ENCODE measurements at places on chromosomes 1 and 21.

DNA sequence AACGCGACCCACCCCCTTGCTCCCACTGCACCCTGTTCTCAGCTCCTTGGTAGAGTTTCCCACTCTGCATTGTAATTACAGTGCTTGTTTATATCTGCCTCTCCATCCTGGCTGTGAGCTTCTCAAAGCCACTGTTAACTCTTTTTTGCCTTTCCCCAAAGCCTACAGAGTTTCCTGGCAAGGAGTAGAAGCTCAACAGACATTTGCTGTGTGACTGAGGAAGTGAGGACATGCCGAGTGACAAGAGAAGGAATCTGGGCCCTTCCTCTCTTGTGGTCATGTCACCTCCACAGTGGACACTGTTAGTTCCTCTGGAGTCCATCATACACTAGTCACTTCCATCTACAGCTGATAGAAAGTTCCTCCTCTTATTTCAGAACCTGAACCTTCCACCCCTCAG is 6.1 kb upstream of the IGSF8 start:
- DNase-seq: no peak

GRCh38 chr1:79760531-79760930 is 754.0 kb upstream of the ADGRL4 start:
- DNase-seq: no peak

DNA sequence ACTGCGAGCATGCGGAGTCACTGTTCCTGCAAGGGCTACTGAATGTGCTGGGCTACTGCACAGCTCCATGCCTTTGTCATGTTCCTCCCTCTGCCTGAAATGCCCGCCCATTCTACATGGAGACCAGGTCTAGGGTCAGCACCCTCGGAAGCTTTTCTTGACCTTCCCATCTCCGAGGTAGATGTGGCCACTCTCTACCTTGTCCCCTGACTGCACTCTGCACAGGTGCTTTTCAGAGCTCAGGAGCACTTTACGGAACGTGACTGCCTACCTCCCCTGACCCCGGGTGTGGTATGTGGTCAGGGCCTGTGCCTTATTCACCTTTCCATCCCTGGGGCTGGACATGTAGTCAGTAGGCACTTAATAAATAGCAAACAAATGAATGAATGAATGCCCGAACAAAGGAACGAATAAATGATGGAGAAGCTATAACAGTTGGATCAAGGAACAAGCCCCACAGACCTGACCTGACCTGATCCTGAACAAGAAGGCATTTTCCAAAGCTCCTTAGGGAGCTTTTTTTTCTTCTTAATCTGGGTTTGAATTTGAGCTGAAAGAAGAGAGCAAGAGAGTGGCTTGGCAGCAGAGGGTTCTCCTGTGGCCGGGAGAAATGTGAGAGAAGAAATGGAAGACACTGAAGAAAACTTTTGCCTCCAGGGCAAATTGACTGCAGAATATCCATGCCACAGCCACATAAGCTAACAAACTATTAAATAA is 7.9 kb downstream of the RD3 start:
- DNase-seq: no peak

DNA sequence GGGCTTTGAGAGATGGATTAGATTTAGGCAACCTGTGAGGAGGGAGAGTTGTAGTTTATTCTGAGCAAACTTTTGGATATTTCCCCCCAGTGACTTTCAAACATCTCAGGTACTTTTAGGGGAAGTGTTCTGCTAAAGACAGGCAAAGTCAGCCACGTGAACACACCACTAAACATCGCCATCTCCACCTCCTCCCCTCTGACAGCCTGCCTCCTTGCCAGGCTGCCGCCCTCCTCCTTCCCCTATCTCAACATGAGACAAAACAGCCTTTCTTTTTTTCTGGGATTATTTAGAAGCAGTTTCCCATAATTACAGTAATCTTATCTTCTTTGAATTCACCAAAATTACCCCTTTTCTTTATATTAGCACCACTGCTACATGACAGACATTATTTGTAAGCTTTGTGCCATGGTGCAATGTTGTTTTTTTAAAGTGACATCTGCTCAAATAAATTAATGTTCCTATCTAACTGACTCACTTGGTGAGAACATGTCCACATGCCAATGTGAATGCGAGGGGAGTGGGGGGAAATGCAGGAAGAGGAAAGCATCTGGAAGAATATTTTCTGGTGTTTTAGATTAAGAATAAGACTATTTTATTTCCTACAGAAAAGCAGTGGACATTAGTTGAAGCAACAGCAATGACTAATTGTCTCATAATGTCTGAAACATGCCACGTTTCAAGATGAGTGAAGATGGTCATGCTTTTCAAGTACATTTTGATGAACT is 147.8 kb upstream of the ATP1B1 start:
- DNase-seq: peak; percentile 6

DNA sequence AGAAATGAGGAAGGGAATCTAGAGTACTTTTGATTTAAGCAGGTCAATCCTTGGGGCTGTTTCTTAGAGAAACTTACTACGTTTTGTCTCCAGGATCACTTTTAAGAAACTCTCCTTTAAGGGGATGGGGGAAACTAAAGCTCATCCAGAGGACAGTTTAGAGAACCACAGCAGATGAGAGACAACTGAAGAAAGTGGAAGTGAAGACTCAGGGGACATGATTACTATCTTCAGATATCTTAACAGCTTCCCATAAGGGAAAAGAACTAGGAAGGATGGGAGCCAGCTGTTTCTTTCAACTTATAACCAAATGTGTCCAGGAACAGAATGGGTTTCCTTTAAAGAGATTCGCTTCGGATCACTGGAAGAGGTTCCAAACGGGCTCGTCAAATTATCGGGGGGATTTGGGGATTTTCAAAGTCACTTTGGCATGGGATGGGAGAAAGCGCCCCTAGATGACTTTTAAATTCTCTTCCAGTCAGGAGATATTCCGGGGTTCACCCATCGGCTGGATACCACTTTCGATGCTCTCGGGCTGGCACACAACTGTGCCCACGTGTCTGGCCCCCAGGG is 1.2 kb downstream of the SCMH1 start:
- DNase-seq: no peak

DNA sequence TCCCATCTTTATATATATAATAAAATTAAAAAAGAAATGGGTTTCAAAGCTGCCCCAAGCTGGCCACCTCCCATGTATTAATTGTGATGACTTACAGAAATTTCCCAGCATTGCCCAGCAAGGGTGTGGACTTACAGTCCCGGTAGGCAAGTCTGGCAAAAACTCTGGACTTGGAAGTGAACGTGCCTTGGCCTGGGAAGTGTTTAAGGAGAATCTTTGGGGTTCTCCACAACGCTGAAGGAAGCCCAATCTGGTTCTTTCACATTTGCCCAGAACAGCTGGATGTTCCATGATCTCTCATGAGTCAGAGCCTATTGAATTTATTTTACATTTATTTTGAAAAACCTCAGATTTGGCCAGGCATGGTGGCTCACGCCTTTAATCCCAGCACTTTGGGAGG is 98.4 kb upstream of the SLC45A1 start:
- no peak for DNase-seq

DNA sequence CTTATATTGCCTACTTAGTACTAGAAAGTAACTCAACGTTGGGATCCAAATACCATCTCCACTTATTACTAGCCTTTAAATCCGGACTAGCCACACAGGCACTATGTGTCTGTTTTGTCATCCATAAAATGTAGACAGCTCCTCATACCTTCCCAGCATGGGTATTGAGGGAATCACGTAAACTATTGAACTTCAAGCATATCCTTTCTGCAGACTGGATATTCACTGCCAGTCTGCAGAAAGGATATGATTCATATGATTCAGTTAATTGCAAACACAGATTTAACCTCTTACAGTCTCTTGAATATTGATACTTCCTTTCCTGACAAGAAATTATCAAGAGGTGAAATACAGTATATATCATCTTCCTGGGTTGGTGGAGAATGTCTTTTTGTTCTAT is 186.0 kb downstream of the LEPR start:
- peak; percentile 8 for DNase-seq

DNA sequence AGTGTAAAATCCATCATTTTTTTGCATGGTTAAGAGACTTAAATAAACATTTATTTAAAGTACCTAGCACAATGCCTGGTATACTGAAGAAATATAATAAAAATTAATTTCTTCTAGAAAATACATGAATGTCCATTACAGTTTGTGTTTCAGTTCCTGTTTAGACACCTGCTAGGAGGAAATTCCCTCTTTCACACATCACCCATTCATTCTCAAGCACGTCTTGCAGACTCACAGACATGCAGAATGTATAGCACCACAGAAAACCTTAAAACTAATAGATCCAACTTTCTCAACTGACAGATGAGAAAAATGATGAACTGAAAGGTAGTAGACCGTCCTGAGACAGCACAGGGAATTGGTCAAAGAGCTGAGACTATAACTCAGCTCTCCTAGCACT is 172.2 kb upstream of the C8B start:
- DNase-seq: no peak

GRCh38 chr1:10339815-10340214 is 59.0 kb upstream of the PGD start:
- peak; percentile 37 for DNase-seq

DNA sequence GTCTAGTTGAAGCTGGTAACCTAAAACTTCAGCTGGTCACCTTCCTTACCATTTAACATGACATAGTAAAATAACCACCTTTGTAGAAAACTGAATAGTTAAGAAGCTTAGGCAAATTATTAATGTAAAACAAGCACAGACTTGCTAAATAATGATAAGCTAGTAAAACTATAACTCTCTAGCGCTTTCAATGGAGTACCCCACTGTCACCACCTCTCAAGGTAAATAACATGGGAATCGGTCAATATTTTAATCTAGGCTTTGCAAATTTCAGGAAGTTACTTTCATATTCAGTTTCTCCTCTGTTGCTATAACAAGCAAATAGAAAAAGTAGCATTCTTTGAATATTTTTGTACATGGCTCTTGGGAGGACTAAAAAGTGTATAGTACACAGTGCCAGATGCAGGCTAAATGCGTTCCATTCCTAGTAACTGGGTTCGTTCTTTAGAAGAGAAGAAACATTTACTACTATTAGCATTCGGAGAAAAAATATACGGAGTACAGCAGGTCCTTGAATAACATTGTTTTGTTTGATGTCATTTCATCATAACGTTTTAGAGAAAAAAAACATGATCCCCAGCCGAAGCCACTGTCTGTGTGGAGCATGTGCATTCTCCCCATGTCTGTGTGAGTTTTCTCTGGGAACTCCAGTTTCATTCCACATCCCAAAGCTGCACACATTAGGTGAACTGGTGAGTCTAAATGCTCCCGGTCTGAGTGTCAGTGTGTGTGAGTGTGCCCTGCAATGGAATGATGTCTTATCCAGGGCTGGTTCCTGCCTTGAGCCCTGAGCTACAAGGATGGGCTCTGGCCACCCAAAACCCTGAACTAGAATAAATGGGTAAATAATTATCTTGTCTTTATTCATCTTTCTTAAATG is 52.5 kb downstream of the EPRS1 start:
- DNase-seq: peak; percentile 17

DNA sequence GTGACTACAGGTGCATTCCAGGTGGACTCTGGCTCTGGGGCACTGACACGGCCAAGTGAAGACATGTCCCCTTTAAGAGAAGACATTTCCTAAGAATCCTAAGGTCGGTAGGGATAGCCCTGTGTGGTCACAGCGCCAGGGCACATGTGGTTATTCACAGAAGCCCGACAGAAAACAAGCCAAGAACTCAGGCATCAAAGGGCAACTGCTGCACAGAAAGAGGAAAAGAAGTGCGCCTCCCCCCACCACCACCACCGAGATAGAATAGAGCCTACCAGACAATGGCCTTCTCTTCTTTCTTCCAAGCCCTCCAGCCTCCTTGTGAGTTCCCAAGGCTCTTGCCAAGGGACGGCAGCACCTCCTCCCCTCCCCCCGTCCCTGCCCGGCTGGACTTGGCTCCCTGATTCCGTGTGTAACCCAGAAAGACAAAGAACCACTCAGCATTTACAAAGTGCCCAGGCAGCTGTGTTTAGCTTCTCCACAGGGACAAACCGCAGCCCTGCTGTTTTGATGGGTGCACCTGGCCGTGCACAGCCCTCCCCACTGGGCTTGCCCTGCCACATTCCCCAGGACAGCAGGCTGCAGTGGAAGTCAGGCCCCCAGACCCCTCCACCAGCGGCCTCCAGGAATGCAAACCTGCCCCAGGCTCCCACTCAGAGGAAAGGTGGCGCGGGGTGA is 30.2 kb downstream of the TMPRSS2 start:
- no peak for DNase-seq

GRCh38 chr1:244665771-244666217 is 12.9 kb downstream of the DESI2 start:
- DNase-seq: peak; percentile 90

GRCh38 chr1:12669529-12670068 is 25.7 kb downstream of the AADACL4 start:
- no peak for DNase-seq

DNA sequence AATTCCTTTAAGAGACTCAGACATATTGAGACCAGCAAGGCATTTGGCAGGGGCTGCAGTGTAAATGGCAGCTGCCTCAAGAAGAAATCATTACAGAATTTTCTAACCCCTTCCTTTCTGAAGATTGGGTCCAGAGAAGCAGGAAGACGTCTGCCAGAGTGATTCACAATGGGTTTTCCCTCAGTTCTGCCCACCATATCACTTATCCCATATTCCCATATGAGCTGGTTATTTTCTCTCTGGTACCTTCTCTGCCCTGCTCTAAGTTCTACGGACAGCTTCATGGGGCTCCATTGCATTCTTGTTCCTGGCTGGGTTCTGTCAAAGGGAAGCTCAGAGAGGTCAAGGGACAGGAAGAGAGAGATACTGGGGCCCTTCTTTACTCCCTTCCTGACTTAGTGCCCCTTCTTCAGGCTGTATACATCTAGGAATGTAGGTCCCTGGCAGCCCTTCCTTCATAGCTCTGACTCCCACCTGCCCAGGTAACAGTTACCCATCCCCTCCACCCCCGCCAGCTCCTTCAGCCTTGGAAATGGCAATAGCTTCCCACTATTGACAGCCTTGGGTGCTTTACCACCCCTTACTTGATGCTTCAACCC is 420.6 kb upstream of the DAB1 start:
- no peak for DNase-seq

DNA sequence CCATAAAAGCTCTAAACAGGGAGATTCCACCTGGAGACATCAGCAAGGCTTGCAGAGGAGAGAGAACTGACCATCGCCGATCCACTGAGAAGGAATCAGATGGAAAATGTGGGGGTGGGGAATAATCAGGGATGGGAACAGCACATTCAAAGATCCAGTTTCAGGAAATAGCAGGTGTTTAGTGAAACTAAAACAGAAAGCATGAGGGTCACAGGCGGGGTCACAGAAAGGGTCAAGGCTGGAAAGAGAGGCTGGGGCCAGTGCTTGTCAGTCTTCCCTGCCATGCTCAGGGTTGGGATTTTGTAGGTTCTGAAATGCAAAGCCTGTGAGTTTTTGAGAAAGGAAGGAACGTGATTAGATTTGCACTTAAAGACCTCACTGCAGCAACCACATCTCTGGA is 103.2 kb downstream of the HLCS start:
- DNase-seq: no peak
